ENCODE measurements at places on chromosomes 5 and 9. TPM values are rescaled to one million over a fixed set of nuclear protein-coding genes. Genes with fewer than 3 reads are reported as not detected.

PCDHGB2 gene
- total RNA-seq, result 5.4 TPM

GRCh38 chr9:69579760-69580581 is 92.2 kb downstream of the APBA1 start:
- no peak for DNase-seq

DNA sequence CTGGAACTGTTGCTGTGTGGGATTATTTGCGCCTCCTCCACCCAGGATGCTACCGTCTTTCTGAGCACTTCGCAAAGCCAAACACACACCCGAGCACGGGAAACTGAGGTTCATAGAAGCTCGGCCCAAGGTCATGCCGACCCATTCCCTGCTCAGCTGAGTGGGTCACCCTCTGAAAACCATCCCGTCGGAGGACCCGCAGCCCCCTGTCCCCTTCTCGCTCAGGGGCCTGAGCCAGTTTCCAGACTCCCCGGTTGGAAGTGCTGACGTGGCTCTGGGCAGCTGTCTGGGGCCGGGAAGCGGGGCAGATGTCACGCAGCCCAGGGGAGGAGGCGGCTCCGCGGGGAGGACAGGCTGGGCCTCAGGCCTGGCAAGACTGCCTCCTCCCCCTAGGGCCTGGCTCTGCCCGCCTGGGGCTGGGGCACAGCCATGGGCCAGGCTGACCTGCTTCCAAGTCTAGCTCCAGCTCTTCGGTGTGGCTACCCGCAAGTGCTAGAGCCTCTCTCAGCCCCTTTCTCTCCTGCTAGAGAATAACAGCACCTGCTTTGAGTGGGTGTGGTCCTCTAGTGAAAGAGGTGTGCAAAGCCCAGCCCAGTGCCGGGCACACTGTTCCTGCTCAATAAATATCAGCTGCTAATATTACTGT is 9.9 kb upstream of the CXXC5 start:
- DNase-seq, result peak; percentile 87

GRCh38 chr9:2396622-2397285 is 224.8 kb upstream of the VLDLR start:
- DNase-seq, result no peak

DNA sequence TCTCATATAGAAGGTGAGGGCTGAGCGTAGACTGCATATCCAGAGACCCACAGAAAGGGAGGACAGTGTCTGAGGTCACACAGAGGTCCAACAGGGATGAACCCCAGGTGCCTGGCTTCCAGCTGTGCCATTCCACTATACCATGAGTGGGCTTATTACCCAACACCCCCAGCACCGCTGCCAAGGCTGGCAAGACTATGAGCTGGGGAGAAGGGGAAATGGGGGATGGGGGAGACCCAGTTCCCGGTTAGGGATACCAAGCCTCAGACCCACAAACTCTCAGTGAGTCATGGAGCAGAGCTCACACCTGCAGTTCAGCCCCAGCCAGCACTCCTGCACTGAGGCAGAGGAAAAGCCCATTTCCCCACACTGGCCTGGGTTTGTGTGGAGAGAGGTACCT is 106.4 kb downstream of the PSD2 start:
- no peak for DNase-seq

- no peak for DNase-seq
These were observed 534.7 kb downstream of the CDH10 start for GRCh38 chr5:24110004-24110615.
